Caki2 (cell line): ENCODE measurements at places on chromosomes 7 and 10.

DNA sequence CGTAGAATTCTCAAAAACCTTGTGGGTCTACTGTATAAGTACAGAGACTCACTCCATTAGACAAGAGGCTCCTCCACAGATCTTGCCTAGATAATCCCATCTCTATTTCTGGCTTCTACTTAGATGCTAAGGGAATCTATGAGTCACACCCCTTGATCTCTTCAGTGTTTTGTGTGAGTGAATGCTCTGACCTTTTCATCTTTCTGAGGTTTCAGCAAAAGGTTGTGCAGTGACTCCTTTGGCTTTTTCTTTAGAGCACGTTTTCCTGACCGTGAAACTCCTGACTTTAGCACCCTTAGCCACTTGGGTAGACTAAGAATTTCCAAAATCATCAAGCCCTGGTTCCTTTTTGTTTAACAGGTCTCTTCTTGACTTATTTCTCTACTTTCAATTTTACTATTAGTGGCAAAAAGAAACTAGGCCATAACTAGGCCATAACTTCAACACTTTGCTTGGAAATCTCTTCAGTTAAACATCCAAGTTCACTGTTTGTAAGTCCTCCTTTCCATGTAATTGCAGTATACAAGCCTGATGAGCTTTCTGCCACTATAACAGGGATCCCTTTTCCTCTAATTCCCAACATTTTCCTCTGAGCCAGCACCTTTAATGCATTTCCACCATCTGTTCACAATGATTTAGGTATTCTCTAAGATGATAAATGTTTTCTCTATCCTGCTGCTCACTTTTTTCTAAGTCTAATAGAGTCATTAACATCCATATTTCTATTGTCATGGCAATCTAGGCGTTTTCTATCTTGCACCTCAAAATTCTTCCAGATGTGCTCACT is 19.4 kb downstream of the COPG2 start:
- no peak for DNase-seq

GRCh38 chr7:30531286-30531685 is 26.7 kb upstream of the GGCT start:
- DNase-seq: no peak

DNA sequence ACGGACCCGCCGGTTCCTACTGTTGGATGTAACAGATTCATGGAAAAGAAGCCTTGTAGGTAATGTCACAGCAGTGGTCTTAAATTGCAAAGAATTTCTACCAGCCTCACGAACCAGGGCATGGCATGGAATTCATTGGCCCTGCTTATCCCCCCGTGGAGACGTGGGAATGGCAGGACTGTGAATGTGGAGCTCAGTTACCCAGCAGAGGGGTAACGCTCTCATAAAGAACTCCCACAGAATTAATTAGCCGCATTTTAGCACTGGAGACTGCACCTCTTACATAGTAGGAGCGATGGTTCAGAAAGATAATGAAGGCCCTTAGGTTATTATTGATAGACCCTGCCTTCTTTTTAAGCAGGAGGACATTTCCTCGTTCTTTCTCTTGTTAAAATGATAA is 715.4 kb downstream of the AUTS2 start:
- no peak for DNase-seq

DNA sequence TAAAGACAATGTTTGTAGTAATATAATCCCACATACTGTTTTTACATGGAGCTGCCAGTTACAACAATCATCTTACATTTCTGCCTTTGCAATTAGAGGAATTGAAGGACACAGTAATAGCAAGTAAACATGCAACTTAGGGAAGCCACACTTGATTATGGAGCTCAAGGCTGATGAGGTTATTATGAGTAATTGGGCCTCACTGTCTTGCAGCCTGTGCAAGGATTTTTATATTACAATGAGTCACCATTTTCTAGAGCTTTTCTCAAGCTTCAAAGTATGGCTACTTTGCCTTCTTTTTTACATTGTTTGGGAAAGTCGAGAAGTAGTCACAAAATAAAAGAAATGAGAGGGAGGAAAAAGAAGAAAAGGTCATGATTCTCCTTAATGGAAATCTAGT is 226.4 kb downstream of the KIAA1217 start:
- DNase-seq: no peak

DNA sequence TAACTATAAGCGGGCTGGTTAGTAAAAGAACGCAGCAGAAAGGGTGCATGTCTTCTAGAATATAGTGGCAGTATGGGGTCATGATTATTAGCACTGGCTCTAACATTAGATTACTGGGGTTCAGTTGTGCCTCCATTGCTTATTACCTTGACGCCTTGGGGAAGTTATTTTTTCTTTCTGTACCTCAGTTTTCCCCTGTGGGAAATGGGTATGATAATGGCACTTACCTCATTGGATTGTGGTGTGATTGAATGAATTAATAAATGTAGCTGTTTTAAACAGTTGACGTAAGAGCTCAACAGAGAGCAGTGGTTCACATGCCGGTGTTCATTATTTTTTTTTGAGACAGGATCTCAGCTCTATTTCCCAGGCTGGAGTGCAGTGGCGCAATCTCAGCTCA is 116.5 kb downstream of the LRRC4 start:
- no peak for DNase-seq

- no peak for DNase-seq
Measured at GRCh38 chr7:85177316-85177715, 9.5 kb downstream of the SEMA3D start.

DNA sequence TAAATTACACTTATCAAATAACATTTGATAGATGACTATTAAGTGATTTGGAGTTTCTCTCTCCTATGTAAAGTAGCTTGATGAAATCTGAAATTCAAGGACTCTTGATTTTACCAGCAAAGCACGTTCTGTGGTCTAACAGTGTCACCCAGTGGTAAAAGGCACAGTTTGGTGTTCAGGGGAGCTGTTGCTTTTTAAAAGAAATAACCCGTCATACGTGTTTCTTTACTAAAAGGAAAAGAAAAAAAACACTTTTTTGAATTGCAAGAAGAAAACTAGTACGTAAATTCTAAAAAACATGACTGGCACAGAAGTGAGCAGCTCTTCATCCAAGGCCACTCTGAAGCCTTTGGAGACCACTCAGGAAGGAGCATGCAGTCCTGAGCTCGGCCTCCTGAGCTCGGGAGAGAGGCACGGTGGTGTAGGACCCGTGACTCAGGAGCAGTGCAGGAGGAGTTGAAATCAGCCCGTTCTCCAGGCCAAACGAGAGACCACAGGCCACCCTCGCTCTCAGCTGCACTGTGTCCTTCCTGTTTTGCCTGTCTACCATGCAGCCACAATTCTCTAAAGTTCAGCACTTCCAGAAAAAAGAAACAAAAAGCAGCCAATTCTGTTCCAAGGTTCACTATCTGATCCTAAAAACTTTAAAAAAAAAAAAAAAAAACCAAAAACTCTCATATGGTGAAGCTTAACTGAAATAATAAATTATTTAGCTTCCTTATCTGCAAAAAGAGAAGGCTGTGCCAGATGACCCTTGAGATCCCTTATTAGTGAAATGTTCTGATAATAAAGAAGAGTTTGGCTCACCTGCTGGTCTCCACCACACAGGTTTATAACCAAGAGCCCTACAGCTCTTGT is 212.6 kb upstream of the FRMD4A start:
- no peak for DNase-seq

- DNase-seq: no peak
Measured at GRCh38 chr7:75637854-75638593, 100.7 kb downstream of the HIP1 start.

DNA sequence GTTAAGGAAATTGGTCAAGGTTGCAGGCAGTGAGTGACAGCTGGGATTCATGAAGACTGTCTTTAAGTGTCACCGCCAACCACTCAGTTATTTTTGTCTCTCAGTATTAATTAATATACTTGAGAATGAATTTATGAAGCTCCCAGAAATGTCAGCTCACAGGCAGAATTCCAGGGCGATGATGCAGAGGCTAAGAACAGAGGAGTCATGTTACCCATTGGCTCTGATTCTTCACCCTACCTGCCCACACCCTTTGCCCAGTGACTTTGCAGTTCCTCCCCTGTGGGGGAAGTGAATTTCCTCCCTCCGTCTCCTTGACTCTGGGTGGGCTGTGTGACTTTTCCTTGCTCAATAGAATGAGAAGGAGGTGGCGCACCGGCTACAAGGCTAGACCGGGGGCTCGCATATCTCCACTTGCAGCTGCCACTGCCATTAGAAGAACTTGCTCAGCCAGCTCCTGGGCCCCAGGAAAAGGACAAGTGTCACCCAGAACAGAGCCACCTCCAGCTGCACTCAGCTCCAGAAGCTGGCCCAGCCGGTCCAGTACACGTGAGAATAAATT is 157.1 kb upstream of the PRKCQ start:
- peak; percentile 93 for DNase-seq

- DNase-seq: peak; percentile 34
Measured at GRCh38 chr7:55021053-55021452, 2.2 kb downstream of the EGFR start.

DNA sequence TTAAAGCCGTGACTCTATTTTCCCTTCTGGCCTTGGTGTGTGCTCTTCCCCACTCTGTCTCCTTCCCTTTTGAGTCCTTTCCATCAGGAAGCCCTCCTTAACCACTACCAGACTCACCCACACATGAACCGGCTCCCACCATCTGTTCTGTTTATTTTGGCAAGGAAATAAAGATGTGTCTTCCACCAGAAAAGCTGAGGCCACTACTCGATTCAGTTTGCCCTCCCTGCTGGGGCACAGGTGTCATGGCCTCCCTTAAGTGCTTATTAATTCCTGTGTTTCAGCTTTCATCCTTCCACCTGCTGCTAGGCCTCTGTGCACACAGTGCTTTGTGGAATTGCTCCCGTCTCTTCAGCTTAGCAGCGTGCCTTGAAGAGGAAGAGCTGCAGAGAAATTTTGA is 16.7 kb downstream of the POR start:
- no peak for DNase-seq

- DNase-seq: no peak
Measured at GRCh38 chr7:129848436-129848835, 104.3 kb downstream of the UBE2H start.

GRCh38 chr10:85641479-85642009 is 725.1 kb downstream of the GRID1 start:
- peak; percentile 74 for DNase-seq

- peak; percentile 94 for DNase-seq
Measured at GRCh38 chr10:89278034-89278535, 23.8 kb upstream of the IFIT2 start.

DNA sequence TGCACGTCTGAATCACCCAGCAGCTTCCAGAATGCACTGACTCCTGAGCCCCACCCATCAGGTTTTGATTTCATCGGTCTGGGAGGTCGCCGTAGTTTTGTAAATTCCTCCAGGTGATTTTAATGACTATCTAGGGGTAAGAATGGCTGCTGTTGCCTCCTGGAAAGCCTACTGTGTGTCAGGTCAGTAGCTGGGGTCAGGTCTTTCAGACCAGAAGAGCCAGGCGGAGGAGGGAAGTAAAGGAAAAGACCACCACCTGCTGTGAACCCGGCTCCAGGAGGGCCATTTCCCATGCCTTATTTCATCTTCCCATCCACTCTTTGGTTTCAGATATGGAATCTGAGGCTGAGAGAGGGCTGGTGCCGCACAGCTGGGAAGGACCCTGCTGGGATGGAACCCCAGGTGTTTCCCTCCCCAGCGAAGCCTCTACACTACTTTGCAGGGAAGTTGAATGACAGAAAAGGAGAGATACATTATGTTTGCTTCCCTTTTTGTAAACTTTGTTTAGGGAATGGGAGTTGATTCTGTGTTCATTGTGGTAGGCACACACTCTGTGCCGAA is 19.8 kb downstream of the ADAMTS14 start:
- DNase-seq: no peak

GRCh38 chr7:55396233-55396785 is 31.2 kb downstream of the LANCL2 start:
- no peak for DNase-seq

DNA sequence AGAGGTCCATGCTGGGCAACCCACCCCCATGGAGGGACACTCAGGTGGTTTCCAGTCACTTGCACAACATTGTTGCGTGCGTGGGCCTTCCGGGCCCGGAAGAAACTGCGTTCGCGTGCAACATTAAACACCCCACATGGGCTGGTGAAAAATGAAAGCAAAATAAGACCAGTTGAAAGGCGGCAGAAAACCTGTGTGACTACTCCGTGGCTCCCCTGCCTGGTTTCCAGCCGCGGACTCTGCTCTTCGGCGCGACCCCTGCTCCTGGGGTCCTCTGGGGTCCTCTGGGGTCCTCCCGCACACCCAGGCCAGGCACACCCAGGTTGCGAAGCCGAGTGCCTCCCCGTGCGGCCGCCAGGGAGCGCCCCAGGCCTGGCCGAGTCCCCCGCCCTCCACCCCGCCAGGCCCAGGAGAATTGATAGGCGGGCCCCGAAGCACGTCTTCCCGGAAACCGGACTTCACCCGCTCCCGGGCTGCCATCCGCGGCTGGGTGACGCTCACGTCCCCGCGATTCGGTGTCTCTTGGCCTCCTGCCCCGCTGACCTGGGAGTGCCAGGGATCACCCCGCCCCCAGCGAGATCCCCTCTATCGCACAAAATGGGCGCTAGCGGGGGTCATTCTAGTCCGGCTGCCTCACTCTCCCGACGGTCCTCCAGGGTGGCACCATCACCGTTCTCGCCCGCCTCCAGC is 1.9 kb upstream of the SH2D4B start:
- DNase-seq: no peak
